ENCODE measurements at places on chromosomes 12 and 14. TPM values are rescaled to one million over a fixed set of nuclear protein-coding genes. Genes with fewer than 3 reads are reported as not detected.

KCNC2 gene
- total RNA-seq, result not detected

MMP17 gene
- 5.3 TPM for total RNA-seq

WASHC4 gene
- total RNA-seq, result 59.0 TPM

KITLG gene
- 71.7 TPM for total RNA-seq

HOXC12 gene
- not detected for total RNA-seq

ARHGEF40 gene
- 27.0 TPM for total RNA-seq

MFAP5 gene
- 249 TPM for total RNA-seq

SYCP3 gene
- not detected for total RNA-seq

RPL36AL gene
- 269 TPM for total RNA-seq

ARHGAP9 gene
- total RNA-seq, result 12.9 TPM

SLC8A3 gene
- total RNA-seq, result 0.83 TPM

NTS gene
- not detected for total RNA-seq

KCNK13 gene
- 0.19 TPM for total RNA-seq

PTCSC3 gene
- not detected for total RNA-seq

CIDEB gene
- 9.5 TPM for total RNA-seq

B4GALNT1 gene
- total RNA-seq, result 4.2 TPM

HPD gene
- total RNA-seq, result 3.3 TPM

JKAMP gene
- 27.8 TPM for total RNA-seq

SMIM41 gene
- 26.6 TPM for total RNA-seq

PPP1R3E gene
- 5.4 TPM for total RNA-seq

A2M gene
- total RNA-seq, result 271 TPM

CBLN3 gene
- 2.0 TPM for total RNA-seq

KMT2D gene
- total RNA-seq, result 85.2 TPM

POTEM gene
- total RNA-seq, result not detected

SERPINA12 gene
- total RNA-seq, result not detected

CLEC6A gene
- total RNA-seq, result not detected

KRT81 gene
- 0.42 TPM for total RNA-seq

FAM222A gene
- total RNA-seq, result 3.2 TPM

SLC25A47 gene
- not detected for total RNA-seq

NPAS3 gene
- 3.3 TPM for total RNA-seq

FOXG1 gene
- total RNA-seq, result 0.66 TPM

MYL2 gene
- not detected for total RNA-seq

CKAP4 gene
- 31.3 TPM for total RNA-seq

FOXN4 gene
- not detected for total RNA-seq

EIF2S3B gene
- total RNA-seq, result 0.45 TPM

BDKRB1 gene
- total RNA-seq, result 0.39 TPM

CD27 gene
- not detected for total RNA-seq

CFAP251 gene
- 0.66 TPM for total RNA-seq

PRR4 gene
- total RNA-seq, result 1.6 TPM

SDR9C7 gene
- total RNA-seq, result not detected

AQP2 gene
- total RNA-seq, result not detected

BMAL2 gene
- total RNA-seq, result 5.4 TPM

L2HGDH gene
- 12.2 TPM for total RNA-seq

LRTM2 gene
- not detected for total RNA-seq

SPIC gene
- not detected for total RNA-seq

Data from esophagus muscularis mucosa (tissue), 4 donors.